ENCODE measurements at places on chromosomes 12 and 14.

DNA sequence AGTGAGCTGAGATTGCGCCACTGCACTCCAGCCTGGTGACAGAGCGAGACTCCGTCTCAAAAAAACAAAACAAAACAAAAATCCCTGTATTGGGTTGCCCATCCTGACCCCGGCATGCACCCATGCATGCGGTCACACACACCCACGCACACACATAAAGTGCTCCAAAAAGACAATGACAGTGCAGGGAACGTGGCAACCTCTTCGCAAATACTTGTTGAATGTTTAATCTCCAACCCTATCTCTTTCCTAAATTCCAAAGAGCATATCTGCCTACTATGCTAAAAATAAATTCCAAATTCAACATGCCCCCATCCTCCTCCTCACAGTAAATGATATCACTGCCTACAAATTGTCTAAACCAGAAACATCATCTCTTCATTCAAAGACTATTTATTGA is 13.5 kb downstream of the SLC7A7 start:
- DNase-seq: no peak

- no peak for DNase-seq
Observed at GRCh38 chr14:73788317-73788598, 63.4 kb upstream of the PTGR2 start.

- no peak for DNase-seq
Observed at GRCh38 chr12:96658075-96658474, 168.7 kb downstream of the CFAP54 start.

DNA sequence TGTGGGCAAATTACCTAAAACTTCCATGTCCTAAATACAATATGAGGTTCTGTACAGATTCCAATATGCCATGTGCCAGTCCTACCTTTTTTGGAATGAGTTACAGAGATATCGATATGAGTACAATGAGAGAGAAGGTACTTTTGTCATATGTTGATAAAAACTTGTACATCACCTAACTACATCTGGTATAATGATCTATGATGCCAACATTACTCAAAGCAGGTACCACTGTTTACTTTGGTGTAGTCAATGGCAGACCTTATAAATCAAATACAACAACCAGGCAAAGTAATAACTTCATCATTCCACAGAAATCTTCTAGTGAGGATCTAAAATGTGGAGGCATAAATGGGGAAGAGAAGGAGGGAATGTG is 12.7 kb downstream of the TEP1 start:
- DNase-seq: no peak

GRCh38 chr12:132606466-132606865 is 3.9 kb downstream of the LRCOL1 start:
- DNase-seq: no peak

- DNase-seq: no peak
Observed at GRCh38 chr12:108823804-108824203, 33.6 kb downstream of the SSH1 start.

- peak; percentile 74 for DNase-seq
Observed at GRCh38 chr14:68124979-68125731, 305.6 kb downstream of the RAD51B start.

- peak; percentile 62 for DNase-seq
Observed at GRCh38 chr12:116266631-116267349, 10.7 kb downstream of the MED13L start.

- DNase-seq: no peak
Observed at GRCh38 chr12:8866429-8866828, 44.0 kb downstream of the A2ML1 start.

GRCh38 chr12:54701940-54702592 is 53.9 kb upstream of the DCD start:
- peak; percentile 23 for DNase-seq

Measured in foreskin keratinocyte (primary cell).